ENCODE measurements at places on chromosomes 13 and 19.

- no peak for DNase-seq
Observed at GRCh38 chr13:39670445-39670844, 15.0 kb downstream of the COG6 start.

- no peak for DNase-seq
Observed at GRCh38 chr19:41726493-41726892, 18.1 kb downstream of the CEACAM5 start.

- DNase-seq: no peak
Observed at GRCh38 chr19:2254064-2254872, 1.9 kb downstream of the JSRP1 start.

- no peak for DNase-seq
Observed at GRCh38 chr13:21106089-21106488, 44.7 kb upstream of the LATS2 start.

GRCh38 chr13:99935772-99936171, 35.8 kb downstream of the ZIC5 start:
- DNase-seq: no peak

GRCh38 chr13:30477346-30478195, 11.8 kb upstream of the HMGB1 start:
- DNase-seq: no peak

- DNase-seq: peak; percentile 32
Observed at GRCh38 chr19:29514525-29515232, 11.1 kb upstream of the VSTM2B start.

GRCh38 chr13:101486708-101487437, 34.4 kb downstream of the ITGBL1 start:
- no peak for DNase-seq

DNA sequence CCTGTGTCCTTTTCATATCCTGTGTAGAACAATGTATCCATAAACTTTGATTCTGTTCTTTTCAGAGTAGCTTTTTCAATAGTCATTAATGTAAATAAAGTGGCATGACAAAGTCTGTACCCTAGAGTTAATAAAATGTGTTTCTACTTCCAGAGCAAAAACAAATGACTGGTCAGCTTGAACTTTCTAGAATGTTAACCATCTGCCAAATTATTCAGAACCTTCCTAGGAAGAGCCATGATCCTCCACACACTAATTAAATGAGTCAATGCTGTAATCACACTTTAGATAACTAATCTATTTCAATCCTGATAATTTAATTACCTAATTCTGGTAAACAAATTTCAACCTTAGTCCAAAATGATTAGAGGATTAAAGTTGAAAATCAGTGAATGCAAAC, 73.2 kb downstream of the DIAPH3 start:
- no peak for DNase-seq

DNA sequence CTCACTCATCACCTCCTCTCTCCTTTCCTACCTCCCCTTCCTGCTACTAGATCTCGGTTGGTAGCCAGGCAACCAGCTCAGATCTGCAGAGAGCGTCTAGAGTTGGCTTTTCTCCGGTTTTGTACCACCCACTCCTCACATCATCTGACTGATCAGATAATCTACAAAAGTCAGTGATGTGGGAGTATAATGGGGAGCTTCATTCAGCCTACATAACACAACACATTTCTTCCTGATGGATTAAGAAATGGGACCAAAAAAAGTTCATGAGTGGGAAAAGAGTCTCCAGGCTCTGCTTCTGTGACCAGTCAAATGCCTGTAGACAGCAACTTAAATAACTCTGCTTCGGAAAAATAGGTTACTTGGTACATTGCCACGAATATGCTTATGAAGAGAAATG, 279.8 kb downstream of the DCLK1 start:
- DNase-seq: no peak

DNA sequence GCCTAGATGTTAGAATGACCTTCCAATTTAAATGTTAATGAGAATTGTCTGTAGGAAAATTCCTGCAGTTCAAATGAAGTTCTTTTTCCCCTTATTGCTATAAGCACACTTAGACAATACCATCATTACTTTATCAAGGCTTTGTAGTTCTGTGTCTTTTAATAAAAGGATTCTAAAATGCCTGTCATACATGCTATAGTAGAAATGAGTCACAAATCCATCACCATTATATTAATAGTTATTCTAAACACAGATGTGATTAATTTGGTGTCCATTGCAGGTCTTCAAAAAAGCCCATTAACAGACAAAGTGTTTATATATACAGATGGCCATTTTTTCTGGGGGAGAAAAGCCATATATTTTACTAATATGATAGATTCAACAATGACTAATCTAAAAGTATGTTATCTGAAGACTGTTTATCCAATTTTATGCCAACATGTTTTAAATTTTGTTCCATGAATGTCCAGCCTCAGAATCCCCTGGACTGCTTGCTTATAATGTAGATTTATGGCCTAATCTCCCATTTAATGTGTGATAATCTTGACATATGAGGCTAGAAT, 1678.3 kb upstream of the PCDH20 start:
- DNase-seq: no peak

GRCh38 chr13:52026246-52026626, 1.7 kb downstream of the UTP14C start:
- DNase-seq: no peak

- no peak for DNase-seq
Observed at GRCh38 chr13:99656844-99657381, 155.6 kb downstream of the TM9SF2 start.

- DNase-seq: no peak
Observed at GRCh38 chr13:112073245-112074138, 6.5 kb downstream of the SOX1 start.

DNA sequence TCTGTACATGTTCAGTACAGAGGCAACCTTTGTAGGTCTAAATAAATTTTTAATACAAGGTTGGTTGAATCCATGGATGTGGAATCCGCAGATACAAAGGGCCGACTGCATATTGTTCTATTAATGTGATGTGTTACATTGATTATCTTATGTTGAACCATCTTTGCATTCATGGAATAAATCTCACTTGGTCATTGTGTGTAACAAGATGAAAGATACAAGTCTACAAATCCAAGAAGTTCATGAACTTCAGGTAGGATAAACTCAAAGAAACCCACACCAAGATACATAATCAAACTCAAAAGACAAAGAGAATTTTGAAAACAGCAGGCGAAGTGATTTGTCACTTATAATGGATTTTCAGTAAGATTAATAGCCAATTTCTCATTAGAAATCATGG, 8.0 kb upstream of the TFDP1 start:
- DNase-seq: no peak

DNA sequence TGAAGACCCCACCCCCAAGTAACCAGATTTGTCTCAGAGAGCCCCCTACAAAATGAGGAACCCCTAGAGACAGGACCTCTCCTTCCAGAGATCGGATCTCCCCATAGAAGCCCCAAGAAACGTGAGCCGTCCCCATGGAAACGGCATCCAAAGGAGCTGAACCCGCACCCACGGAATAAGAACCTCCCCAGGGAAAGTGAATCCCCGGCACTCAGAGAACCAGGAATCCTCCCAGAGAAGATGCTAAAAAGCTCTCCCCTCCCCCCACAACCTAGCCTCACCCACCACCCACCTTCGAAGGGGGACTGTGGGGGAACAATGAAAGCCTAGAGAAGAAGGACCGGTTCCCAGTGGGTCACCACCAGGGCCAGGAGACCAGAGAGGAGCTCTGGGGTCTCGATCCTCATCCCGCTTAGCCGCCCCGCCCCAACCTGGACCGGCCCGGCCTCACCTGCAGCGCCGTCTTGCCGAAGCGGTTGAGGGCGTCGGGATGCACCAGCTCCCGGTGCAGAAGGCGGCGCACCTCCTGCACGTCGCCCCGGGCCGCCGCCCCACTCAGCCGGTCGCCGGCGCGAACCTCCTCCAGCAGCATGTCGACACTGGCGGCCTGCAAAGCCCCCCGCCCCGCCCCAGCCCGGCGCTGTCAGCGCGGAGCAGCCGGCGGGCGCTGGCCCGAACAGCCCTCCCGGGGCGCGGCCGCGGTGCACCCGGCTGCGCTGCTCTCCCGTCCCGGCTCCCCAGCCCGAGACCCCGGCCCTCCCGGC, 535 bp downstream of the CDKN2D start:
- DNase-seq: peak; percentile 55

- peak; percentile 87 for DNase-seq
Observed at GRCh38 chr13:30796132-30796572, 60.8 kb downstream of the ALOX5AP start.

GRCh38 chr13:89865164-89866064, 1482.1 kb upstream of the MIR17HG start:
- no peak for DNase-seq

DNA sequence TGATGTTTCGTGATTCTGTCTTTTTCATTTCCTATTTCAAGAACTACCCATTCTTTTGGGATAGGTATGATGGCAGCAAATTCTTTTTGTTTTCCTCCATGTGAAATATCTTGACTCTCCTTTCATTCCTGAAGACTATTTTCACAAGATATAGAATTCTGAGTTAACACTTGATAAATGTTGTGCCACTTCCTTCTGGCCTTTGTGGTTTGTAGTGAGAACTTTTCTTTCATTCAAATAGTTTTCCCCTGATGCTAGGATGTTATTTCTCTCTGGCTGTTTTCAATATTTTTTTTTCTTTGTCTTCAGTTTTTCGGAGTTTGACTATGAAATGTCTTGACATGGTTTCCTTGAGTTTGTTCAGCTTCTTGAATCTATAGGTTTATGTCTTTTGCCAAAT, 8.3 kb upstream of the TUBGCP3 start:
- DNase-seq: no peak

GRCh38 chr19:51163257-51163656, 21.2 kb downstream of the SIGLEC7 start:
- no peak for DNase-seq

DNA sequence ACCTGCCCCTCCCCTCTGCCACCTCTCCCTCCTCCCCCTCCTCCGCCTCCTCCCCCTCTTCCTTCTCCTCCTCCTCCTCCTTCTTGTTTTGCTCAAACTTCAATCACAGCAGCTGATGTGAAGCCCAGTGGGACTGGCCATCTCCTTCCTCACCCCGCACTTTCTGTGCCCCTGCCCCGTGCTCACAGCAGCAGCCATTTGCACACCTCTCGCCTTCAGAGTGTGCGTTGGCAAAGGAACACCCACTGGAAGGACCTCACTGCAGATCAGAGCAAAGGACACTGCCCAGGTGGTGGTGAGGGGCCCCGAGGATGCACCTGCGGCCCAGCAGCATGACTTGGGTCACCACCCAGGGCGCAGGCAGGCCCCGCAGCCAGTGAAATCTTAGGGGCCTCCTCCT, 98.8 kb downstream of the SOX1 start:
- no peak for DNase-seq

- no peak for DNase-seq
Observed at GRCh38 chr13:90719461-90719860, 628.0 kb upstream of the MIR17HG start.

DNA sequence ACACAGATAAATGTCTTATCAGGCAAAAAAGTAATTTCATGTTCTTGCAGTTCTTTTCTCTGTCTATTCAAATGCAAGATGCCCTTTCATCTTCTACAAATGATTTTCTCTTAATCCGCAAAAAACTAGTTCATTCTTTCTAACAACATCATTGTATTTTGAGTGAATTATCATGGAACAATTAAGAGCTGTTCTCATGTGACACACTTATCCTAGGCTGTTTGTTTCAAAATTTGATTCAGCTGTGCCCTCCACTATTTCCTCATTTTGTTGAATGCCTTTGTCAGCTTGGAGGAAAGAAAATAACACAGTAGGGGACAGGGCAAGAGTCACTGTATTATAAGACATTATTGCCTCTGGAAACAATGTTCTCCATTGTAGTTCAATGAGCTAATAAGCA, 396.9 kb downstream of the KCTD12 start:
- no peak for DNase-seq

GRCh38 chr19:32220951-32221350, 124.5 kb upstream of the ZNF507 start:
- no peak for DNase-seq

- DNase-seq: no peak
Observed at GRCh38 chr13:52978989-52979388, 49.6 kb upstream of the OLFM4 start.

DNA sequence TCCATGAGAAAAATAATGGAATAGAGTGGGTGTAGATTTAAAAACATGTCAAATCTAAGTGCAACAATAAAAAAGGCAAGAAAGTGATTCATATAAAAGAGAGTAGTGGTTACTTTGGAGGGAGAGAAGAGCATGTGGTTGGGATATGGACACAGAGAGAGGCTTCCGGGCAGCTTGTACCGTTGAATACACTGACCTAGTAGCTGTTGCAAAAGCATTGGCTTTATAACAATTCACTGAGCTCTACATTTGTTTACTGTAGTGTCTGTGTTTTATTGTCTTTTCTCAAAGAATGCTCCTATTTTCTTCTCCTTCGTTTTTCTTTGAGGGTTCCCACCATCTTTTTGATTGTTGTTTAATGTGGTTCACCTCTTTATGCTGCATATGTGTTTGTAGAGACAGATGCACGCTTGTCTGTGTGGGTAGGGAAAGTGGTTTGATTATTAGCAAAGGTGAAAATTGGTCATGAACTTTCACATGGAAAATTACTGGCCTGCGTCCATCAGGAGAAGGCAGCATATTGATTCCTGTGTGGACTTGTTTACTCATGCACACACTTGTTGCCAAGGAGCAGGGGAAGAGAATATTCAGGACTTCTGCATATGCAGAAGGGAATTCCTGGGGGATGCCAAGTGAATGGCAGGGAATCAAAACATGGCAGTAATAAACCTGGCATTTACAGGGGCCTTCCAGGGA, 29.9 kb upstream of the IRS2 start:
- no peak for DNase-seq

Data from SW480 (cell line).